Activated CD8-positive, alpha-beta memory T cell treated with anti-CD3 and anti-CD28 coated beads, Interleukin-2, amount 50 U/mL, for 4 hours (primary cell): ENCODE measurements at places on chromosomes 1 and 21.

DNA sequence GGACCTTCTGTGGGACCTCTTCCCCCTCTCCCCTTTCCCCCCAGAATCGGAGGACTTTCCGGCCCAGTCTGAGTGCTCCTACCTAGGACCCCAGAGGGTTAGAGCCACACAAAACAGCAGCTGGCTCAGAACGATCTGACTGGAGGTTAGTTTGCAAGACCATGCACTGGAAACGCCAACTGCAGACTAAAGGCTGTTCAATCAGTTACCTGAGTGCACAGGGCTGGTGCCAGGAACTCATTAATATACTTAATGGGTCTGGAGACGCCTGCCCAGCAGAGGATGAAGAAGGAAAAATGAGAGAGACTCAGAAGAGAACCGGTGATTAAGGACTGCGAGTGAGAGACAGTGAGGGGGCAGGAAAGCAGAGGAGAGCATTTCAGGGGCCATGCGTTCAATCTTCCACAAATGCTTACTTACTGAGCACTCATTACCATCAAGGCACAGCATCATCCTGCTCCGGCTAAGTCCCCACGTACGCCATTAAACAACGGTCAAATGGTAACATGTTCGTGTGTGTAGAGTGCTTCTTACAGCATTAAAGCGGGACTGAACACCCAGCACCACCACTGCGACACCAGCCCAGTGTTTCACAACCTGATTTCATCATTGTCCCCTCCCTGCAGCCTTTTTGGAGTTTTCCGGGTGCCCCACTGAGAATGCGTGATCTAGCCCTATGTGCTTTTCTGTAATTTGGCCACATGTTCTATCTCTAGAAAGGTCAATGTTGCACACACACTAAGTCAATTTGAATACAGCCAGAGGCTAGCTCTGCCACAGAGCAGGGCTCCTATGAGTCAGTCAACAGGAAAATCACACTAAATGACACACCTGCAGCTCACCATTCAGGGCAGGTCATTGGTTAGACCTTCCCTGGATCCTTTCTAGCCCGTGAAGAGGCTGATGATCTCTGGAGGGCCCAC, 7.6 kb downstream of the ENO1 start:
- DNase-seq, result no peak

- DNase-seq, result peak; percentile 16
Observed at GRCh38 chr1:52602856-52603600, 857 bp downstream of the GPX7 start.

- DNase-seq, result no peak
Observed at GRCh38 chr1:116537898-116538297, 32.9 kb downstream of the CD58 start.

DNA sequence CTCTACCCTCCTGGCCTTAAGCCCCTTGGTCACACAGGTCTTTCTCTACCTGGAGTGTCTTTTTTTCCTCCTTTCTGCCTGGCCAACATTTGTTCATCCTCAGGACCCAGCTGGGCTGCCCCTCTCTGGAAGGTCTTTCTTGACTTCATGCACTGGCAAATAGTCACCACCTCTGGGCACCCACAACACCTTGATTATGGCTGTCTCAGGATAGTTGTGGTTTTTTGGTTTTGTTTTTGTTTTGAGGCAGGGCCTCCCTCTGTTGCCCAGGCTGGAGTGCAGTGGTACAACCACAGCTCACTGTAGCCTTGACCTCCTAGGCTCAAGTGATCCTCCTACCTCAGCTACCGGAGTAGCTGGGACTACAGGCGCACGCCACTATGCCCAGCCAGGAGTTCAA, 10.8 kb downstream of the RPS6KA1 start:
- no peak for DNase-seq

- DNase-seq, result no peak
Observed at GRCh38 chr1:210001751-210002150, 63.7 kb downstream of the SYT14 start.

- DNase-seq, result no peak
Observed at GRCh38 chr1:10401281-10401680, 2.4 kb downstream of the PGD start.

- no peak for DNase-seq
Observed at GRCh38 chr1:19356266-19356665, 44.1 kb downstream of the SLC66A1 start.

DNA sequence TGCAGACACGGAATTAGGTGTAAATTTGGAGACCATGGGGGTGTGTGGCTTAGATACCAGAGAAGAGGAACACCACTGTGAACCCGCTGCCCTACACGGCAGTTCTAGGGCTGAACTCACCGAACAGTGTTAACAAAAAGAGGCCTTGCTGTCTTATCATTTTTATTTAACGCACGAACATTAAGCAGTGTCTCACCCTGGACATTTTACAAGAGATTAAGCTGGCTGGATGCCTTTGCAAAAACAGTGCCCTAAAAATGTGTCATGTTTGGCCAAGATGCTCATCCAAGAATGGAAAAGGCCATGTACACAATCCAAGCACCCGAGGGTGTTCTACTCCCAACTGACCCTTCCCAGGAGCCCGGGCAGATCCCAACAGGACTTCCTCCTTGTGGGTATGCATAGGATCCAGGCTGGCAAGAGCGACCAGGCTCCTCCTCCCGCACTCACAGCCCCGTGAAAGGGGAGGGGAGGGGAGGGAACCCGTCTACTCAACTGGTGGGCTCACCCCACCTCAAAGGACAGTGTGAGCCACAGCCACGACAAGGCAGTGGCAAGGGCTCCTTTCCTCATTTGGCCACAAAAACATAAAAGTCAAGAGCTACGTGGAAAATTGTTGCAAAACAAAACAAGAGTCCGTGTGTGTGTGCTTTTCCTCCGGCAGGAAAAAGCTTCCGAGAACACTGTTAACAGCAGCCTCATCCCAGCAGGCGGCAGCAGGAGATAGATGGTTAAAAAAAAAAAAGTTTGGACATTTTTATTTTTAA, 20.3 kb downstream of the C2CD2 start:
- DNase-seq, result no peak

GRCh38 chr1:167454894-167455785, 63.2 kb downstream of the CD247 start:
- DNase-seq, result peak; percentile 72

DNA sequence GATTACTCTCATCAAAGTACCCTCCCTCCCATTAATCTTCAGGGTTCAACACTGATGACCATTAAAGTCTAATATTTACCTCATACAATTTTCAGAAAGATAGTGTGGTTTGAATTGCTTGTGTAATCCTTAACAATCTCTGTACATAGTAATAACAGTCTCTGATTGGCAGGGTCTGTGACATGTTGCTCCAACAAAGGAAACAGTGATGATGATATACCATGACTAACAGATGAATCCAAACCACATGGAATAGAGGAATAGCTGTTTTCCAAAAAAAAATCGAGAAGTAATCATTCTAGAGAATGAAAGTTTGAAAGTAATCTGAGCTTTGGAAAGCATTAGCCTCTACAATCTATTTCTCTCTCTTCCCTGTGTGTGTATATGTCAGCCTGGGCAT, 610.1 kb upstream of the NEGR1 start:
- DNase-seq, result no peak

- no peak for DNase-seq
Observed at GRCh38 chr1:14182856-14183255, 415.6 kb upstream of the KAZN start.

GRCh38 chr1:57377339-57378139, 46.3 kb downstream of the DAB1 start:
- no peak for DNase-seq

DNA sequence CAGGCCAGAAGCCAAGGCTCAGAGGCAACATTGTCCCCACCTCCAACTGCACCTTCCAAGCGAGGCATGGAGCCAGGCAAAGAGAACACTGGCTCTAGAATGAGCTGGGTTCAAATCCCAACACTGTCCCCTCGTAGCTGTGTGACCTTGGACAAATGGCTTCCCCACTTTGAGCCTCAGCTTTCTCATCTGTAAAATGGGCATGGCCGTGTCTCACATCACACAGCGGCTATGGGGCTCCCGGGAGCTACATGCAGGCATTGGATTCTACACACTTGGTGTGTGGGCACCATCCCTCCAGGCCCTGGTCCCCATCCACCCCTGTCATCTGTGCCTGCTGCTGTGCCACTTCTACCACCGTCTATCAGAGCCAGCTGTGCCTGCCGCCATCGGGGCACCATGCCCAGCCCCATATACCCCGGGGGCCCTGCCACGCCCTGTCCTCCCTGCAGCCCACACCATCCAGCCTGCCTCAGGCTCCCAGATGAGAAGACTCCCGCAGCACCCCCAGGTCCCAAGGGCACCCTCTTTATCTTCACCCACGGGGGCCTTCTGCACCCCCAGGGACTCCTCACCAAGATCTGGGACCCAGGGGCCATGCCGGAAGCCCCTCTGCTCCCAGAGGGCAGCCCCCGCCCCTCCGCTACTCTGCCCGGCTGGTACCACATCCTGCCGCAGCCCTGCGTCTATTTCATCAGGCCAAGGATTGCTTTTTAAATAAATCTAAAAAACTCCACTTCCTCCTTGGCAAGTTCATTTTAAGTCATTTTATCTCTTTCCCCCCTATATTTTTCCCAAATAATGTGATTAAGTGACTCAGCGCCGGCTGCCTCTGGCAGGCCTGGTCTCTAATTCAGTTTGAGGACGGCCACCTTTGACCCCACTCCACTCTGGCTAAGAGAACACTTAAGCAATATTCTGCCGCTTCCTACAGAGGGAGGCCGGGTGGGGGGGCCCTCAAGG, 107.8 kb upstream of the TARDBP start:
- no peak for DNase-seq

DNA sequence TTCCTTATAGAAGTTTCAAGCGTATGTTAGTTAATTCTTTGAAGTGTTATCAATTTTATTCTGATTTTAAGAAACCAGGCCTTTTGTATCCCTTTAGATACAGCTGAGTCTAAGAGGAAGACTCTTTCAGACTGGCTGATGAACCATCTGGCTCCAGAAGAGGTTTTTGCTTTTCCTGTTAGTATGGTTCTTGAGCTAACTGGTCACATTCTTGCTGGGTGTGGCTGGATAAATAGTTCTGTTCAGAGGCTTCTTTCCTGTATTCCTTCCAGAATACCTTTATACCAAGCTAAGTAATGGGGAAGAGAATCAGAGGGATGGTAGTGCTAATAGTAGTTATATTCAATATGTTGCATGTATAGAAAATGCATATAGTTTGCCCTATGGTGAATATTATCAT, 12.4 kb downstream of the HS2ST1 start:
- DNase-seq, result no peak

GRCh38 chr1:60277269-60277668, 203.7 kb upstream of the C1orf87 start:
- DNase-seq, result no peak

- no peak for DNase-seq
Observed at GRCh38 chr1:47235241-47235681, 3.2 kb upstream of the TAL1 start.

DNA sequence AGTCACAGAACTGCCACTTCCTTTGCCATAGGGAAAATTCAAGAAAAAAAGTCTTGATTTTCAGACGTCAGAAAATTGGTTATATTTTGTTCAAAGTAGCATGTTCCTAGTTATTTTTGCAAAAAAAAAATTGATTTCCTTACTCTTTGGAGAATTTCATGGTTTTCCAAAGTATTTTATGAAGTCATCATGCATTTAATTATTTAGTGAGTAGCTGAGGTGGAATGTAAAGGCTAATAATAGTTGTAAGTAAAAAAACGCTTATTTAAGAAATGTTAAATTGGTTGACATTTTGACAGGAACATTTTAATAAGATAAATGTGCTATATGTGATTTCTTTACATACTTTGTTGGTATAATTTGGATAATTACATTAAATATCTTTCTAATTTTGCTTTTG, 20.8 kb downstream of the TSEN15 start:
- no peak for DNase-seq

DNA sequence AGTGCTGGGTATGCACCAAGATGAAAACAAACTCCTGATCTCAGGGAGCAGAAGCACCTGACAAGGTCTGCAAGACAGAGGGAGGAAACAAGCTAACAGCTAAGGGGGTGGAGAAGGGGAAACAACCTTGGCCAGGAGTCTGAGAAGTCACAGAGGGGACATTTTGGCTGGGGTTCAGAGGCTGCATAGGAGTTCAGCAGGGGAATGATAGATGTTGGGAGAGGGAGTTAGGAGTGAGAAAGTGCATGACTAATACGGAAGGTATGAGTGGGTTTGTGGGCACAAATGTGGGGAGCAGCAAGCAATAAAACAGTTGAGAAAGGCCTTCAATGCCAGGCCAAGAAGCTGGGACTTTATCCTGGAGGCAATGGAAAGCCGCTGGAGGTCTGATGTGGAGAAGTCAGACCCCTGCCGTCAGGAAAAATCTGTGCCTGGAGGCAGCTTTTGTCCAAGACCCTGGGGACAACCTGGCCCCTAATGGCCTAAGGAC, 16.4 kb downstream of the EPHA2 start:
- no peak for DNase-seq

DNA sequence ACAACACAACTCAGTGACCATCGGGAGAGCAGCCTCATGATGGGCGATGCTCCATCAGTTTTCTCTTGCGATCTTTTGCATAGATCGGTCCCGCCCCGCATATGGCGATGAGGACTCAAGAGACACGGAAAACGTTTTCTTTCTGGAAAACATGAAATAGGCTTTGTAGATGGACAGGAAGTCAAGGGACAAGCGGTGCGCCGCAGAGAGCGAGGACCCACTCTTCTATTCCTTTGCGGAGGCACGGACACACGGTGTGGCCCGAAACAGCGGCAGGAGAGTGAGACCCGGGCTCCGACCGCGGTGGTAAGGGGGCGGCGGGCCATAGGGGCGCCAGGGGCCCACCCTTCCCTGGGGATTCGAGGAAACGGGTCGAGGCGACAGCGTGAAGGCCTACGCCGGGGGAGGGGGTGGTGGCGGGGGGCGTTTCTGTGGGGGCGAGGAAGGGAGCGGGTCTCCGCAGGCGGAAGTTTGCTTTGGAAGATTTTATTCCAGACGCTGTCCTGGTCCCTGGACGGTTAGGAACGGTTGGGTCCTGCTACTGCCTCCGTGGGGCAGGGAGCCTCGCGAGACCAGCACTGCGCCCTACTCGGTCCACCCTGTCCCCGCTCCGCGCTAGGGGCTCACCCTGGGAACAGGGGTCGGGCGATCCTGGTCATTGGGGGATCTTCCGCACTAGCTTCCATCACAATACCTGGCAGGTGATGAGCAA, 796 bp upstream of the TDRKH start:
- DNase-seq, result no peak

DNA sequence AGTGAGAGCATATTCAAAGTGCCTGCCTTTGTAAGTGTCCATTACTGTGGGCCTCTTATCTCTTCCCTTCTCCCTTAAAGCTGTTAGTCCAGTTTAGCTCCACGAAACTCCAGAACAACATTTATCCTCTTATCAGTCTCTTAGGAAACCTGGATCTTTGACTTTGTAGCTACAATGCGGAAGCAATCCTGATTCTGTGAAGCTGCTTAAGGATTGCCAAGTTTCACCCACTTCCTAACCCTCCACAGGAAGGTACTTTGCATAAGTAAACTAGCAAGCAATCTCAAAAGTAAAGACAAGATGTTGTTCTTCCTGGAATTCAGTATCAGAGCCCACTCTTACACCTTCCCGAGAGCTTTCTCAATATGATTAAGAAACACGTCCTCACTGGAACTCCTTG, 164.9 kb upstream of the USP25 start:
- DNase-seq, result no peak

DNA sequence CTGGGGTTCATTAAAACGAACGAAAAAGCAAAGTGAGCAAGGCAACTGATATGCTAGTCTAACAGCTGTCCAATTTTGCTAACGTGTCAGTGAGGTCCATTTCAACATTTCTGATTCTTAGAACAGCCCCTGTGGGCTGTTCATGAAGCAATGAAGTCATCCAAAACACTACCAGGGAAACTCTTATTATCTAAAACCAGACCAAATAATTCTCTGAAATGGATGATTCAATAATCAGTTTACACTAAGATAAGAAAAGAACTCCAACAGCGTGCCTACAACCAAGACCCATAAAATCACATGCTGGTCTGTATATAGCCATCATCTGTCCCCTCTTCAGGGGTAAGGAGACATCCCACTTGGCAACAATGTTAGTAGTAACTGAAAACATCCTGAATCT, 122.7 kb downstream of the TGFBR3 start:
- no peak for DNase-seq
